ENCODE measurements at places on chromosomes 2 and 18. TPM values are rescaled to one million over a fixed set of nuclear protein-coding genes. Genes with fewer than 3 reads are reported as not detected.

Gene SERPINB12
- total RNA-seq: not detected

- peaks cover 18% of the 10 kb centered on the region for H3K4me1 ChIP-seq
- DNase-seq: no peak
- H3K27ac ChIP-seq: no peak overlapping the region
- H3K27me3 ChIP-seq: peaks cover 84% of the 10 kb centered on the region
- H3K36me3 ChIP-seq: peaks cover 4% of the 10 kb centered on the region
- H3K4me3 ChIP-seq: peak overlapping the region; percentile 61
Observed at GRCh38 chr2:218960309-218961165, 1.1 kb downstream of the CDK5R2 start.

Gene SCG2
- total RNA-seq: not detected

DNA sequence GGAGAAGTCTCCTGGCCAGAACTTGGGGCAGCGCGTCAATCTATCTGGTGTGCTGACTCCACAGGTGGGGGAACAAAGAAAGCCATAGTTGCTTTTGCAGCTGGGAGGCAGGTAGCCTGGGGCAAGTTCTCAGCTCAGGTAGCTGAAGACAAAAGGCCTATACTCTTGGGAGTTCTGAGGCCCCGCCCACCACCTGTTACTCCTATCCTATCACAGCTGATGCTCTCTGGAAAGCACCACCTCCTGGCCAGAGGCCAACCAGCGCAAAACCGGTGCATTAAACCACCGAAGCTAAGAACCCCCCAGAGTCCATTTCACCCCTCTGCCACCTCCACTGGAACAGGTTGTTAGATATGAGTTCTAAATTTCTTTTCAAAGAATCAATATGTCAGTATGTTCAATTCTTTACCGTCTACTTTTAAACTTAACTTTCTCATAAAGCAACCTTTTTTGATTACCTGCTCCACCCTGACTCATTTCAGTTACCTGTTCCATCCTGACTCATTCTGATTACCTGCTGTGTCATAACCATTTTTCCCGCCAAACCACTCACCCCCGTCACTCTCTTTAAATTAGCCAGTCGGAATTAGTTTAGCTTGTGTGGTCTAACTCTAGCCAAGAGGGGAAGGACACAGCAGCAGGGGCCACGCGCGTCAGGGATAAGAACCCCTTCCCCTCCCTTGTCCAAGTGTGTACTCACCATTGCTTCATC, 43.4 kb downstream of the UPP2 start:
- no peaks in the 10 kb centered on the region for H3K36me3 ChIP-seq
- H3K4me1 ChIP-seq: no peaks in the 10 kb centered on the region
- H3K27me3 ChIP-seq: peaks cover 9% of the 10 kb centered on the region
- H3K27ac ChIP-seq: no peak overlapping the region
